ENCODE measurements at places on chromosomes 2 and 18.

GRCh38 chr2:154914561-154914960 lies 216.1 kb downstream of the KCNJ3 start:
- no peaks in the 10 kb centered on the region for H3K36me3 ChIP-seq
- H3K27ac ChIP-seq = no peak overlapping the region
- no peaks in the 10 kb centered on the region for H3K27me3 ChIP-seq
- no peak overlapping the region for H3K4me3 ChIP-seq
- peaks cover 19% of the 10 kb centered on the region for H3K4me1 ChIP-seq

- H3K4me3 ChIP-seq = no peak overlapping the region
- DNase-seq = no peak
- no peaks in the 10 kb centered on the region for H3K36me3 ChIP-seq
- H3K4me1 ChIP-seq = peaks cover 25% of the 10 kb centered on the region
- peak overlapping the region; percentile 70 for H3K27ac ChIP-seq
Measured at GRCh38 chr18:76613053-76613754, 118.2 kb upstream of the ZNF516 start.

DNA sequence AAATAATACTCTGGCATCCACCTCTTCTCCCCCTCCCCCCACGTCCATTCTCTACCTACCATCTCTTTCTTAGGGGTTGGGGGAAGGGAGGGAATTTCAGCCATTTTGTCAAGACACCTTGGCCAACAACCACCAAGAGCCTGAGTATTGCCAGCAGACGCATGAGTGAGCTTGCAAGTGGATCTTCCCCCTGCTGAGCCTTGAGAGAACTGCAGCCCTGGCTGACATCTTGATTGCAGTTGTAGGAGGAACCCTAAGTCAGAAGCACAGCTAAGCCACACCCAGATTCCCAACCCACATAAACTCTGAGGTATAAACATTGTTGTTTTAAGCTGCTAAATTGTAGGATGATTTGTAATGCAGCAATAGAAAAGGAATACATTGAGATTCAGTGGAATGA lies 165.6 kb downstream of the TMEFF2 start:
- no peak overlapping the region for H3K27ac ChIP-seq
- peak; percentile 67 for DNase-seq
- peaks cover 39% of the 10 kb centered on the region for H3K4me1 ChIP-seq
- no peaks in the 10 kb centered on the region for H3K36me3 ChIP-seq
- H3K4me3 ChIP-seq = no peak overlapping the region
- no peaks in the 10 kb centered on the region for H3K27me3 ChIP-seq

- H3K27ac ChIP-seq = no peak overlapping the region
- peak; percentile 56 for DNase-seq
- H3K27me3 ChIP-seq = peaks cover 98% of the 10 kb centered on the region
Measured at GRCh38 chr2:170823088-170823897, 6.6 kb downstream of the GAD1 start.

GRCh38 chr2:210586381-210586780 lies 30.0 kb downstream of the CPS1 start:
- H3K27me3 ChIP-seq = no peaks in the 10 kb centered on the region
- no peaks in the 10 kb centered on the region for H3K36me3 ChIP-seq
- H3K4me1 ChIP-seq = peaks cover 4% of the 10 kb centered on the region
- no peak overlapping the region for H3K27ac ChIP-seq

DNA sequence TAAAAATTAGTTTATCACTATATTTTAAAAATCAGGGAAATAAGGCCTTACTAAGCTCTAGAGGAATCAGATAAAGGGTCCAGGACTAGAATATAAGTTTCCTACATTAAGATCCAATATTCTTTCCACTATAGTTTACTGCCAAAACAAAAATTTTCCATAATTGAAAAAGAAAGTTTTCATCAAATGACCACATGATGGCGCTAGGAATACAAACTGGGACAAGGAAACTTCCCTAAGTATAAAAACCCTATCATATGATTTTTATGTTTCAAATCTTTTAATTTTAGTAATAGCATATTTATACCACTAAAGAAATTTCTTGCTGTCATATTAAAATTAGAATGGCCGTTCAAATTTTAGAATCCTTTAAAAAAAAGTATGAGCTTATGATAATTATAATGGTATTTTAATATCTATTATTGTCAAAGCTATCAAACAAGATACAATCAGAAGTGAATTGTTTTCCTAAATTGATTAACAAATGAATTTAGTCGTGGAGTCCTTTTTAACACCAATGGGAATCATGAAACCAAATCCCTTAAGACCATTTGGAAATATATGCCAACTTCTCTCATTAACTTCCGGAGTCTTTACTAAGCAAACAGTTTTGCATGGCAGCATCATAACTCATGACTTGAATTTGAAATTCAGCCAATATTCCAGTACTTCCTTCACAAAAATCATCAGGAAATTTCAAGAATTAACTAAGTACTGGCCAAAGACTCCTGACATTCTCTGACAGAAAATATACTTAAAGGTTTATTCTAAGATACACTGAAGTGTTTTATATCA lies 70.3 kb downstream of the SCN1A start:
- no peaks in the 10 kb centered on the region for H3K36me3 ChIP-seq
- DNase-seq = no peak
- no peak overlapping the region for H3K27ac ChIP-seq
- H3K4me1 ChIP-seq = no peaks in the 10 kb centered on the region
- H3K27me3 ChIP-seq = no peaks in the 10 kb centered on the region

DNA sequence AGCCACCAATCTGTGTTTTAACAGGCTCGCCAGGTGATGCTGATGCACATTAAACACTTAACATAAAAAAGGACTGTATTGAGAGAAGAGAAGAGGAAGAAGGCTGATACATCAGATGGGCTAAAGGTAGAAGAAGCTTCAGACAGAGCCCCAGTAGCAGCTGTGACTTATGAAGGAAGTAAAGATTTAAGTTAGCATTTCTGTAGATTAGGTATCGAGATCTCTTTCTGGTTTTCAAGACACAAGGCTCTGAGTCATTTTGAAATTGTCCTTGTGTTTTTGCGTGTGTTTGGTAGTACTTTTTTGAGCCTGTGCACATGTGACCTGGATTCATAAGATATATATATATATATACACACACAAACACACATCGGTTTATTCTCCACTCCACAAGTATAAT lies 40.6 kb upstream of the GCFC2 start:
- no peaks in the 10 kb centered on the region for H3K36me3 ChIP-seq
- H3K27me3 ChIP-seq = no peaks in the 10 kb centered on the region
- no peak for DNase-seq
- peaks cover 17% of the 10 kb centered on the region for H3K4me1 ChIP-seq
- H3K27ac ChIP-seq = no peak overlapping the region

All from WTC11 (cell line).